ENCODE measurements at places on chromosomes 16 and 17.

- no peak for DNase-seq
Observed at GRCh38 chr16:23302045-23302956, at the start of gene SCNN1B. TSS of gene SCNN1B (plus strand) at chr16:23302302. CDS start at chr16:23348600, 46,298 bp downstream.

DNA sequence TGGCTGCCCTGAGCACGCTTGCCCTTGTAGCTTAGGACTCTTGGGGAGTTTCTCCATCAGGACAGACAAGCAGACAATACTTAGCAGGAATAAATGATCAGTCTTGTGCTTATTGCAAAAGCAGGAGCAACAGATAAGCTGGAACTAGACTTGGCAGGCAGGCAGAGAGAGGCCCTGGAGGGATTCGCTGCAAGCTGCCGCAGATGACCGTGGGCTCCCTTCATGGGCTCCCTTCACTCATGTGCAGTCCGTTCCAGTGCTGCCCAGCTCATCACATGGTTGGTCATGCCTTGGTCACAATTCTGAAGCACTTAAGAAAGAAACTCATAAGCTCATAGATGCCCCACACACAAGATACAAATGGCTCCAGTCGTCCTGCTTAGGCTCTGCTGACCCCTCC, 2.4 kb upstream of the SLC5A10 start:
- no peak for DNase-seq

DNA sequence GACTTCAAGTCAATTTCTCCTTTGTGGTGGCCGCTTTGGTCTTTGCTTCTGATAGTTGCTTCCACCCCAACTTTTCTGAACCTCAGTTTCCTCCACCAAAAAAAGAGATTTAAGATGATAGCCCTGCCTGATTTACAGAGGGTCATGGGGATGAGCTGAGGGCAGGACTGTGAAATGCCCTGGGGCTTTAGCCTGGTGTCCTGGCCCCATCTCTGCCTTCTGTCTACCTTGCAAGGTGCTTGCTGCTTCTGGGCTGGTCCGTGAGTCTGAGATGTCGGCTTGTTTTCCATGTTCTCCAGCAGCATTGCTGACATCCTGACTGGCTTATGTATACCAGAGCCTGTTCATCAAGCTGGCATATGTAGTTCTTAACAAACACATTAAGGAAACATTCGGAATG, 191.9 kb upstream of the MPHOSPH6 start:
- DNase-seq = no peak

DNA sequence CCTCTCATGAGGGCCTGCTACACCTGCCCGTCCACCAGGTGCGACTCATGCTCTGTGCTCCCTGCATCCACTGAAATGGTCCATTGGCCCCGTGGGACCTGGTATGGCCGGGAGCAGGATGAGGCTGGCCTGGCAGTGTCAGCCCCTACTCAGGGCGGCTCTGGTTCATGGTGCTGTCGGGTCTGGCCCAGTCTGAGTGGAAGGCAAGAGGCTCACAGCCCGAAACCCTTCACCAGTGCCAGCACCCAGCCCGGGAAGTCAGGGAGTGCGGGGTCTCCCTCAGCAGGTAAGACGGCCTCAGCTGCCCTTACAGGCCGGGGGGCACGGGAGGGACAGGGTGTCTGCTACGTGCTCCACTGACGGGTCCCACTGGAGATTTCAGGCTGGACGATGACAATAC, 40.5 kb upstream of the RASD1 start:
- no peak for DNase-seq

DNA sequence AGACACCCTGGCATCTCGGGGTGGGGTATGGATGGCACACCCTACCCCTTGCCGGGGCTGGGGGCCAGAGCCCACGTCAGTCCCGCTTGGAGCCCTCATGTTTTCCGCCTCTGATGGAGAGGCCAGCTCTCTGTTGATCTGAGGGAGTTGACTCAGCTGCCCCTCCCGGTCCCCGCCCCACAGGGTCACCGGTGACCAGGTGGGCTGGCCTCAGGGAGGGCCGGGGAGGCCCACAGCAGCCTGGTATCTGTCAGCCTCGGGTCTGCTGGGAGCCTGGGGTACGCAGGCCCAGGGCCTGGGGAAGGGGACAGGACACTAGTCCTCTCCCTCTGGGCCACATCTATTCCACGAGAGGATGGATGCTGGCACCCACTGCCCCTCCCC, 109.5 kb upstream of the CIBAR2 start:
- DNase-seq = no peak

DNA sequence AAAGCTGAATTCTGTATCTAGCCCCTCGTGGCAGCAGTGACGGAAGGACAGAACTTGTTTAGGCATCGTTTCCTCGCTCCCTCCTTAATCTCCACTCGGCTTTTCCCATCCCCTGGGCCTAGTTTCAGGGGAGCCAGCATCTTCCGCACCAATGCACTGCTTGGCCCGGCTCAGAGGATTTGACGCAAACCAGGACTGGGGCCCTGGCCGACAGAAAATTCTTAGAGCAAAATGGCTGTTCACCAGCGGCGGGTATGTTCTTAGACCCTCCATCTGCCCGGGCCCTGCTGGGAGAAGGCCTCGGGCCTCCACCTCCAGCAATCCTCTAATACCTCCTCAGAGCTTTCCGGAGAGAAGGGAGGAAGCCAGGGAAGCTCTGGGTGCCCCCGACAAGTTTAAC, 54.6 kb downstream of the TBC1D16 start:
- DNase-seq = no peak

- no peak for DNase-seq
Observed at GRCh38 chr16:30060346-30060745, 5.2 kb upstream of the ALDOA start.

DNA sequence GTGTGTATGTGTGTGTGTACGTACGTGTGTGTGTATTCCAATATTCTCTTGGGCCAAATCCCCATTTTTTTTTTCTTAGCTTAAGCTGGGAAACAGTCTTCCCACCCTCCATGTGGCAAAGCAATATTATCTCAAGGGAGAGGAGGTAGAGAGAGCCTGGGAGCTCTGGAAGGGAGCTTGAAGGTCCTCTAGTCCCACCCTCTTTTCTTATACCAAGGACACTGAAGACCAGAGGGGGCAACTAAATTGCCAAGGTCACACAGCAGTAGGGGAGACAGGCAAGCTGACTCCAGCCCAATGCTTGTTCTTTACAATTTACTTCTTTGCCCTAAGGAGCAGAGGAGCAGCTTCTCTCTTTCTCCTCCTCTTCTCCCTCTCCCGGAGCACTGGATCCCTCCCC, 6.8 kb downstream of the SRCIN1 start:
- no peak for DNase-seq

DNA sequence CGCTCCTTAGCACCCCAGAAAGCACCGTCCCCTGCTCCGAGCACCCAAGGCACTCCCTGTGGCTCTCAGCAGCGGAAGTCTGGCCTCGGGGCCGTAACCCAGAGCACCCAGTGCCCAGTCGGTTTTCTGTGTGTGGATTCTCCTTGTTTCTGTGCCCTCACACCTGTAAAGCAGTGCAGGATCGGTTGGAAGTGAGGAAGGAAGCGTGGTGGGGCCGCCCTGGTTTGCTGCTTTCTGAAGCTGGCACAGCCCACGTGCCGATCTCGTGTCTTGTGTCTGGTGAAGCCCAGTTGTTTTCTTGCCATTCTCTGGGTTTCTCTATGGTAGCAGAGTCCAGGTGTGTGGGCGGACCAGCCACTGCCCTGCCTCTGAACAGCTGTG, 3.7 kb downstream of the ACSF3 start:
- DNase-seq = no peak

DNA sequence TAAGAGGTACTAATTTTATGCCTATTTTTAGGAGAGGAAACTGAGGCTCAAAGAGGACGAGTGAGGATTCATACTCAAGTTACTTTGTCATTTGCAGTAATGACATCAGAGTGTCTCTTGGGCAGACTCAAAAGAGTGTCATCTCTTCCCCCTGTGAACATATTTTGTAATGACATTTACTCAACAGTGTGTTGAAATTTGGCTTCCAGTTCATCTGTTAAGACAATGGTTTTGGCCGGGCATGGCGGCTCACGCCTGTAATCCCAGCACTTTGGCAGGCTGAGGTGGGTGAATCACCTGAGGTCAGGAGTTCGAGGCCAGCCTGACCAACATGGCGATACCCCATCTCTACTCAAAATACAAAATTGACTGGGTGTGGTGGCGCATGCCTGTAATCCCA, 28.9 kb downstream of the WFDC1 start:
- no peak for DNase-seq

GRCh38 chr17:28196636-28197035, 122.4 kb upstream of the TMEM97 start:
- no peak for DNase-seq

- no peak for DNase-seq
Observed at GRCh38 chr16:77589071-77589765, 133.1 kb upstream of the NUDT7 start.

Data from activated CD4-positive, alpha-beta T cell treated with anti-CD3 and anti-CD28 coated beads, Interleukin-2, Interleukin-6, amounts not matched to agents 100 ng/mL and 50 ng/mL, durations not matched to agents 16 hours and 8 hours (primary cell).